ENCODE measurements at places on chromosomes 3 and 15.

DNA sequence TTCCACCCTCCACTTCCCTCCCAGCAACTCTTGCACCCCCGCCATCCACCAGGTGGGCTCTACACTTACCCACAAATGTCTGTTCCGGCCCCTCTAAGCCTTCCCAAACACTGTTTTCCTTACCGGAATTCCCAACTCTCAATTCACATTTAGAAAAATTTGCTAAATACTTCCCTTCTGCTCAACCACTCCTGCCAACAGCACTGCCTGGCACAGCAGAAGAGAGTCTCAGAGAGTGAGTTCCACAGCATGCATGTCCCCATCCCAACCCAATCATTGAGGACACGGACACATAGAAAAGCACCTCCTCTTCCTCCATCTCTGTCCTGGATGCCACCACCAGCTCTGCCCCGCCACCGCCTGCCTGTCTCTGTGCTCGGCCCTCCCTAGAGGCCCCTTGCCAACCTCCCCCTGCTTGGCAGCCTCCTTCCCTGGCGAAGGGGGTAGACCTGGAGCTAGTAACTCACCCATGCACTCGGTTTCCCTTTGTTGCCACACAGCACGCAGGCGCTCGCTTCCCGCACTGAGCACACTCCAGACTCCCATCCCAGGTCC, 66.2 kb upstream of the SLC6A1 start:
- no peak for DNase-seq

- no peak for DNase-seq
Observed at GRCh38 chr3:184563941-184564684, 2.5 kb downstream of the EPHB3 start.

- DNase-seq: no peak
Observed at GRCh38 chr15:39497759-39498565, 82.9 kb upstream of the THBS1 start.

GRCh38 chr15:66578286-66578875, 12.6 kb upstream of the LCTL start:
- DNase-seq: no peak

DNA sequence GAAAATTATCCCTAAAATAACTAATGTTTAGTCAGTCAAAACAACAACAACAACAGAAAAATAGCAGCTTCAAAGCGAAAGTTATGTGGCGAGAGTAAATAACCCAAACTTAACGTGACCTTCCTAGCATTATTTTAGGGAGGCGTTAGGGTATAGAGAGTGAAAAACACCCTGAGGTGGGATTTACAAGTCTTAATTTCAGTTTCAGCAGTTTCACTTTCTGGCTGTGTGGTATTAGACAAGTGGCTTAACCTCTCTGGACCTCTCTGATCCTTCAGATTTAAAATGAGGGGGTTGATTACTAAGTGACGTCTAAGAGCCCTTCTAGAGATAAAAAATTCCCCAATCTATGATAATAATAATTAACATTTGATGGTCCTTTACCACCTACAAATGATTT, 291.2 kb downstream of the ZBTB20 start:
- no peak for DNase-seq

DNA sequence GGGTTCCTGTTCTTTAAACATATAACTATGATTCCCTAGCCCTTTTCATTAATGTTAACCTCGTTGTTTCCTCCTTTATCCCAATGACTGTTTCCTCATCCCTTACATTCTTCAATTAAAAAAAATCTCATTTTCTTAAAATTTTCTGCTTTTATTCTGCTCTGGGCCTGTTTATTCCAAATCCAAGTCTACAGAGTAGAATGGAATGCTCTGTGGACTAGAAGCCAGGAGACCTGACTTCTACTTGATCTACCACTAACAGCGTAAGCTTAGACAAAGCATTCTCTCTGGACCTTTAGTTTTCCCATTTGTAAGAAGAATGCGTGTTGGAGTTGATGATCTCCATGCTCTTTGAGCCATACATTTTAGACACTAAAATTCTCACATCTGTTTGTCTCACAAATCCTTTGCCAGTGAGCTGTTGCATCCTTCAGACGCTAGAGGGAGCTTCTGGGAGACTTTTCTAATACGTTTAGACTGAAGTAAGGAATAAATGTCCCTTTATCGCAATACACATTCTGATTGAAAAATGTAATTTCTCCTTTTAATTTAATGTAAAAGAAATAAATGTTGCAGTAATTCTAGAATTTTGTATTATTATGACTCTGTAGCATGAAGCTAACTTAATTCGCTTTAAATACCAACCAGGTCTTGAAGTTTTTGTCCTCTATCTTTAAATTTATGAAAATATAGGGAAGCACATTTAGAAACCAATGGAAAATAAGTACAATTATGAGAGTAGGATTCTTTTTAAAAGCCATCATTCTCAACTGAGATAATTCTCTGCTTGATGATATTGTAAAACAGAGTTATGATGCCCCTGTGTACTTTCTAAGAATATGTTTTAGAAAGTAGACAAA, 21.7 kb upstream of the GMNC start:
- no peak for DNase-seq

DNA sequence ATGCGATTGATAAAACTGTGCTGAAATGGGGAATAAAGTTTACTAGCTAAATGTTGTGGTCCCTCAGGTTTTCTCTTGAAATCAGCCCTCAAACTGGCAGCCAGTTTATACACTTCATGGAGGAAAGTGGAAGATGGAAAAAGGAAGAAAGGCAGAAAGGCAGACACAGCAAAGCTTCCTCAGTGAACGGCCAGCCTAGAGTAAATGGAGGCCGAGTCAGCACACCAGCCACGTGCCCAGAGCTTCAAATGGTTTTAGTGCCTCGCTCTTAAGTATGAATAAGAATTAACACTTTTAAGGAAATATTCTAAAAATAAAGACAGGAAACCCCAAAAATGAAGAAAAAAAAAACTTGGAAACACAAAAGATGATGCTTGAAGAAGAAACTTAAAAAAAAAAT, 48.3 kb downstream of the GNB4 start:
- no peak for DNase-seq

All from stimulated activated CD8-positive, alpha-beta memory T cell treated with anti-CD3 and anti-CD28 coated beads, Interleukin-4, amount 100 ng/mL, for 1 hour (primary cell).